ENCODE measurements at places on chromosomes 4 and X.

DNA sequence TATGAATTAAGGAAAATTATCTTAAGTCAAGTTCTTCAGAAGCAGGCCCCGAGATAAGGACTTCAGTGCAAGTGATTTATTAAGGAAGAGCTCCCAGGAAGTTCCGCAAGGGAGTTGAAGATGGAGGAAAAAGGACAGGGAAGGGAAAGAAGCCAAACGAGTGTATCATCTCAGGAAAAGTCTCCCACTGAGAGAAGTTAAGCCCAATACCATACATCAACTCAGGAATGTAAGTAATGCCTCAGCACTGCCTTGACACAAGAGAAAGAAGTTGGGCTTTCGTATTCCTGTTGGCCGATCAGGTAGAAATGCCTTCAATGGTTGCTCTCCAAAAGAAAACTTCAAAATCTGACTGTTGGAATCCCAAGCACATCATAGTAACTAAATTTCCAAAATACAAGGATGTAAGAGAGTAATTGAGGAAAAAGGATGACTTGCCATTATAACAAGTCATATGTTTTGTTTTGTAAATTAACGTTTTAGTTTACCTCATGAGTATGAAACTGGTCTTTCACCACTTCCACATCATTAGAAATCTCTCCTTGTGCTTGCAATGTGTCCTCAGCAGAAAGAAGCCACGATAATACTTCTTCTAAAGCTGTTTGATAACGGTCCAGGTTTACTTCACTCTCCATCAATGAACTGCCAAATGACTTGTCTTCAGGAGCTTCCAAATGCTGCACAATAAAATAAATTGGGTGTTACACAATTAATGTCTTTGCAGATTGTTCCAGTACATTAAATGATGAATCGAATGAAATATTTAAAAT, 566.7 kb downstream of the DMD start:
- no peak for DNase-seq

DNA sequence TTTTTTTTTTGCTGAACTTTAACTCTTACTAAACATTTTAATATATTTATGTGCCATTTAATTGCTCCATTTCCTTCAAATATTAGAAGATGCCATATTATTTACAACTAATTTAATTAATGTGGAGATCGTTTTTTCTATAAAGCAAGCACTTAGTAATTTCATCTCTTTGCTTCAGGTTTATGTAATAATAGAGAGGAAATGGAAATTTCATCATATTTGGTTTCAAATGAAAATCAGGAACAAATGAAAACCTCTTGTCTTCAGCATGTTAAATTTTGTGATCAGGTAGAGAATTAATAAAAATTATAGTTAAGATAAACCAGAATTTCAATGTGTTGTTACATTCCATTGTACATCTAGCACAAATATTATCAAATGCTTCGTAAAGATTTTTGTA, 120.1 kb downstream of the SYNPO2 start:
- DNase-seq, result no peak

- DNase-seq, result no peak
Measured at GRCh38 chr4:153036931-153037482, 100.9 kb downstream of the FHDC1 start.

DNA sequence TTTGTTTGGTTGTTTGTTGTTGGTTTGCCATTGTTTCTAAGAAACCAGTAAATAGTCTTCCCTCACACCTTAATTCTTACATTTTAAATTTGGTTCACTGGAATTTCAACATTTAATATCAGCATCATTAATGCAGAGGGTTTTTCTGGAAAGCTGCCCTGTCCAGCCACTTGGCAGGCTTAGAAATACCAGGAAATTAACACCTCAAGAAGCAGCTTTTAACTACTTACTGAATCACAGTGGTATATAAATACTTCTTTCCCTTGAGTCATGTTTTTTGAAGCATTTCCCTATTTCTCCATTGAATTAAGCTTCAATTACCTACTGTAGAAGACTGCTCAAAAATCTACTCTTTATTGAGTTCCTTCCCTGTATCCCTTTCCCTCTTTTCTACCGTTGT, 1221.1 kb upstream of the ADGRL3 start:
- DNase-seq, result no peak

- DNase-seq, result no peak
Measured at GRCh38 chr4:130028552-130028951, 932.6 kb downstream of the C4orf33 start.

DNA sequence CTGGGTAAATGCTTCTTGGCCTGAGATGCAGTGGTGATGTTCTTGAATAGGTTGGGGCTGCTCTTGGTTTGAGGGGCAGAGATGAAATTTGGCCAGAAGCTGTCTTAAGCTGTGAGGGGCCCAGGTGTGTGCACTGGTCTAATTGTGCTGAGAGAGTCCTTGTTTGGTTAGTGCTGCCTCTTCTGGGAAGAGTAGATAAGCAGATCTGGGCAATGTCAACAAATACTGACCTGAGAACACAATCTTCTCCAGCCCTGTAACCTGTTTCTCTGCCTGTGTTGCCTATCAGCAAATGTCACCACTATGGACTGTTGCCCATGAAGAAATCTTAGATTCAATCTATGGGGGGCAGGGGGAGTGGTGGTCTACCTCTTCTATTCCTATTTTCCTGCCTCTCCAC, 17.2 kb upstream of the USP27X start:
- no peak for DNase-seq

DNA sequence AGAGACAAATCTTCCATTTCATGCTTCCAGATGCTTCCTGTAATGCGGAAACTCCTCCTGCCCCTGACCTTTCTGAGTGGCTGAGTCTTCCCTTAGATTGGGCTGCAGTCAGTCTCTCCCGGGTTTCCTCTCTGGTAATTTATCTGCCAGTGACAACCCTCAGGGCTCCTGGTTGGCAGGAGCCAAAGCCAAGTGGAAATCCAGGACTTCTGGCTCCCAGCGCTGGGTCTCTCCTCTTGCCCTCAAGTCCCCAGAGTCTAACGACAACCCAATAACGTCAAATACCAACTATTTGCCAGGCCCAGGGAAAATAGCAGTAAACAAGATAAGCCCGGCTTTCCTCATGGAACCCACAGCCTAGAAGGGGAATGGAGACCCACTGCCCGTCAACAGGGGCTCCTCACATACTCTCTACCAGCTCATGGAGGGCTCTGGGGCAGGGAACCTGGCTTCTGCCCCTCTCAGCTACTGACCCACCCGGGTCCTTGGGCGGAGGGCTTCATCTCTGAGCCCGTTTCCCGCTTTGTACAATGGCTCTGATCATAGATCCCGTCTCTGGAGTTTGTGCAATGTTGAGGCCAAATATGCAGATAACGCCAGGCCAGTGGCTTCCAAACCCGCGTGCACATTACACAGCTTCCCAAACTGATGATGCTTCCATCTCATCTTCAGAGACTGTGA, 1.1 kb upstream of the TBC1D14 start:
- no peak for DNase-seq

DNA sequence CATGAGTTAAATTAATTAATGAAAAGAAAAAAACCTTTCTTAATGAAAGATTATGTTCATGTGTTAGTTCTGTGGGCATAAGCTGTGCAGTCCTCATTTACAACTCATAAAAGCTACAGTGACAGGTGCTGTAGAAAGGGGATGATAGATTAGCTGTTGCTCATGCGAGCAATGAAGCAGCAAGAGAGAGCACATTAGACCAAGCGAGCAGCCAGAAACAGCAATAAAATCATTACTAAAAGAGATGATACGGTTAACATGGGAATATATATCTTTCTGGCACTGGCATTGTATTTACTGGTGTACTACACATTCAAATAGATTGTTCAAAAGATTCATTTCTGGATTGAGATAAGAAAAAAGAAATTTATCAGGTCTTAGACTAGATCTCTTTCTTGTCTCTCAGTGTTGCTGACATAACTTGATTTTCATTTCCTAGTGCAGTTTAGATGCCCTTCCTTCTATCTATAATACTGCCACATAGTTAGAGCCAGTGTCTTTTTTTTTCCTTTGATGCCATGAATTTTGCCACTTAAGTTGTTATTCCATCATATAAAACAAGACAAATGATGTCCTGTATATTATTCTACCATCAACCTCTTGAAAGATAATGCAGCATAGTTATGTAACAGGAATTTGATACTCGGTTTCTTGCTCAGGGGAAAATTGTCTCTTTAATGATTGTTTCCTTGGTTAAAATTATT, 164.6 kb downstream of the BANK1 start:
- DNase-seq, result no peak

DNA sequence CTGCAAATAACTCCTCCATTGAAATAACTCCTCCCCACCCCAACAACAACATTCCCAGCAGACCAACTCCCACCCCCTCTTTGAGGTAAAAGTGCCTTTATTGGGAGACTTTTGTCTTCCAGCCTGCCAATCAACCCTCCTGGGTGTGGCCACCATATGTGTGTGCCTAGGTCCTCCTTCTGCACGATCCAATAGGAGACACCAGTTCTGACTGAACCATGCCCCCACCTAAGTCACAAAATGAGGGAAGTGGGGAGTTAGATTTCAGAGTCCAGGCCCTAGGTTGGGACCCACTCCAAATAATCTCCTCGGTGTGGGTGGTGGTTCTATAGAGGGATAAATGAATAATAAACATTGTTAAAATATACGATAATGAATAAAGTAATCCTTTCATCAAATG, 3.0 kb downstream of the PLP2 start:
- DNase-seq, result no peak

DNA sequence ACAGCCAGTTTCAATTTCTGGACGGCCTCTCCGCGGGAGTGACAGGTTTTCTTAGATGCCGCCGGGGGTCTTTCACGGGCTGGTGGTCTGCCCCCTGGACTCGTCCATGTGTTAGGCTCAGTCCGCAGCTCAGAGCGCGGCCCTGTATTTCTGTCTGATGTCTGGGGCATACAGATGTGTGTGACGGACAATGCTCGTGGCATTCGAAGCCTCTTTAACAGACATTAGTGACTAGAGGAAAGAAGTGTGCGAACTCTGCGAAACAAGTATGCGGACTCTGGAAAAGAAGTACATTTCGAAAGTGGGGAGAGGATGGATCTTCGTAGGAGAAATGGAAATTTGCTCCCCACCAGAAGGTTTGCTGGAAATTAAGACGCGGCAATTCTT, 793 bp upstream of the DCUN1D4 start:
- no peak for DNase-seq

DNA sequence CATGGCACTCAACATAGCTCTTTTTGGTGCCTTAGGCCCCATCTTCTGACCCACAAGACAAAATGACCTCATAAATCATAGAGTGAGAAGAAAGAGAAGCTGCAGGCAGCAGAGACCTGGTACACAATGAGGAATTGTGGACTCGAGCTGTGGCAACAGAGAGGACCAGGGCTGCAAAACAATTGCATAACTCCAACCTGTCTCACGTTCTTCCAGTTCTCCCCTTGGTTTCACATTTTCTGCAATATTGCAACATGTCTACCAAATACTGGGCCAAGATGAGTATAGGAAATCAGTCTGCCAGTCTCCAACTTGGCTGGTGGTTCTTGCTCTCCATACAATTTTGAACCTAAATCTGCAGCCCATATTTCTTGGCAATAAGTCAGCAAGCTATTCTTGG, 105.3 kb downstream of the KDR start:
- no peak for DNase-seq

- DNase-seq, result no peak
Measured at GRCh38 chrX:66163447-66163846, 600 bp upstream of the HEPH start.

- no peak for DNase-seq
Measured at GRCh38 chrX:137479386-137479785, 86.5 kb upstream of the ZIC3 start.

- no peak for DNase-seq
Measured at GRCh38 chr4:15434091-15434490, 6.3 kb downstream of the C1QTNF7 start.

DNA sequence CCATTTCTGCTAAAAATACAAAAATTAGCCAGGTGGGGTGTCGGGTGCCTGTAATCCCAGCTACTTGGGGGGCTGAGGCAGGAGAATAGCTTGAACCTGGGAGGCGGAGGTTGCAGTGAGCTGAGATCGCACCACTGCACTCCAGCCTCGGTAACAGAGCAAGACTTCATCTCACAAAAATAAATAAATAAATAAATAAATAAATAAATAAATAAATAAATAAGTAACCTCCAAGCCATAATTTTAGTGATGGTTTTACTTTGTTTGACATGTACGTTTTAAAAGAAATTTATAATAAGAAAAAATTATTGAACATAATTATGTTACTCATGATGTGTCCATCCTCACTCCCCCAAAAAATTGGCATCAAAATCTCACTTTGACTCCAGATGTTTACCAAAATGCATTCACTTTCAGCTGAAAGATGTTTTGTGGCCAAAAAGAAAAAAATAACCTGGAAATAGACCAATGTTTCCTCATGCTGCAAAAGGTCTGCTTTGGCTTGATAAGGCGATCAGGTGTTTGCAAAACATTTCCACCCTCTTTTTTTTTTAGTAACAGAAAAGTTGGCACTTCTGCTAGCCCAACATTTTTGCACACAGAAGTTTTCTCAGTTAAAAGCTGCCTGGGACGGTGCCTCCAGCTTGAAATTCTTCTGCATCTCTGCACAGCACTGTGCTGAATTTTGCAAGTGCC, 42.2 kb upstream of the DHRSX start:
- no peak for DNase-seq

DNA sequence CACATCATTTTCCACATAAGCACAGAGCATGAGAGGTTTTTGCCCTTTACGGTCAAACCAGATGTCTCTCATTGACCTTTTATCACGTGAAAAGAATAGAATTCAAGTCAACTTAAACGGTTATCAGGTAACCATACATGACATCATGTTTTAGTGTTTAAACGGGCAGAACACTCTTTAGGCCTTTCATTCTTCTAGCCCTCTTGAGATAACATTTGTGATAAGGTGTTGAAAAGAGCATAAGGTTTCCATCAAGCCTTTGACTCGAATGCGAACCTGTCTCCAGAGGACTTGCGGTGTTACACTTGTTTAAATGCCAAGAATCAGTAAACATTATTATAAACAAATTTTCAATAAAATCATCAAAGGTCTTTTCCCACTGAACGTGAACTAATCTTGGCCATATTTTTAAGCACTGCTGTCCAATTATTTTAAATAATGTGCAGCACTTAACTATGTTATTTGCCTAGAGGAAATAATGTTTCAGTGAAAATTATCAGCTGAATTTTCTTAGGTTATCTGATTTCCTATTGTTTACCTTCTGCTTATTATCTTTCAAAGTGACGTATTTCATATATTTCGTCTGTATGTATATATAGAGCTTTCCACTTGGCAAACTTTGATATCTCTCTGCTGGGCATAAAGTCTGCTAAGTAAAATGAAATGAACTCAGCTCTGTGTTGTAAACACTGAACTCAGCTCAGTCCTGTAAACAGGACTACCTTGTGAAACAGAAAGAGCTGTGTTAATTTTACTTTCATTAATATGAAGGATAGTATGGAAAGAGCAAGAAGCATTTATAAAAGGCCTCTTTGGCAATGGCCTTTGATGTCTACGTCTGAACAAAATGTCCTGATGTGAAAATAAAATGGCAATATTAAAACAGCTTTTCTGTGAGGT, 33.3 kb downstream of the TENM3 start:
- no peak for DNase-seq
